ENCODE measurements at places on chromosomes 3 and 15.

- DNase-seq = no peak
Measured at GRCh38 chr15:75712668-75713337, at the start of gene CSPG4. CSPG4 (minus strand) TSS chr15:75712848; CDS start chr15:75712755, 93 bp downstream.

DNA sequence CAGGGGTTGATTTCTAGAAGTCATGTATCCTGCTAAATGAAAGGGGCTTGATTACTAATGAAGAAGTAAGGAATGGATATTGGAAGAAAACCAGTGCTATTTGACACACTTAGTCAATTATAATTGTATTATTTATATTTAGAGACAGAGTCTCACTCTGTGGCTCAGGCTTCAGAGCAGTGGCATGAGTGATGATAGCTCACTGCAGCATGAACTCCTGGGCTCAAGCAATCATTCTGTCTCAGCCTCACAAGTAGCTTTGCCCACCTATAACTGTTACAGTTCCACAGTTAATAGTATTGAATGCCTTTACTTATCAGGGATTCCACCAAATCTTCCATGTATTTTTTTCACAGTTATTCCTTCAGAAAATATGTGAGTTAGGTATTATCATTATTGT, 432.0 kb upstream of the TGFBR2 start:
- DNase-seq = no peak

DNA sequence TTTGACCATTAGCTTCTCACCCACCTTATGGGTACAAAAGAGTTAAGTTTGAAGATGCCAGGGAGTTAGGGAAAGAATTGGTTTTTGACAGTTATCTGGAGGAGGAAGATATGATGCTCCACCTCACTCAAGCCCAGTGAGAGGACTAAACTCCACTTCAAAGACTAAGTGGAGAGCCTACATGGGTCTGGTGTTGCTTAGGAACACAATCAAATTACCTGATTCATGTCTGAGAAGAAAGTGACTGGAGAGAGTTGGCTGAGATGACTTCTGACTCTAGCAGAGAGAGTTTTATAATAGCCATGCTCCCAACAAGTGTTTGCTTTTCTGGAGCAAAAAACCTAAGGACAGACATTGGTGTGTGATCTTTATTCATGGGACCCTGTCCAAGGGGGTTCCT, 43.3 kb downstream of the SUCNR1 start:
- no peak for DNase-seq

DNA sequence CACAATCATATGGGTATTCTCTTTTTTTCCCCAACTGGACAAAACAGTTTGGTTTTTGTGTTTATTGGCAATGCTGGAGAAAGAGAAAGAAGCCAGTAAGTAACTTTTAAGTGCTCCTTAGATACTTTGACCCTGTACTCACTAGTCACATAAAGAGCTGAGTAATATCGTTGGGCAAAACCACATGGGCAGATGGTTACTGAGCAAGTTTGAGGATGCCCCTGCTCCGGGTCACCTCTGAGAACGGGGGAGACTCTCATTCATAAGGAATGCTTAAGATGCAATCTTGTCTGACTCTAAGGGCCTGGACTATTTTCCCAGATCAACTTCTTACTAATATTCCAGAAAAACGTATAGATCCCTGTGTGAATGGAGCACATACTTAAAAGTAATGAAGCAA, 106.4 kb upstream of the SLC2A2 start:
- DNase-seq = no peak

- DNase-seq = no peak
Measured at GRCh38 chr3:125163739-125164601, 48.6 kb downstream of the SLC12A8 start.

DNA sequence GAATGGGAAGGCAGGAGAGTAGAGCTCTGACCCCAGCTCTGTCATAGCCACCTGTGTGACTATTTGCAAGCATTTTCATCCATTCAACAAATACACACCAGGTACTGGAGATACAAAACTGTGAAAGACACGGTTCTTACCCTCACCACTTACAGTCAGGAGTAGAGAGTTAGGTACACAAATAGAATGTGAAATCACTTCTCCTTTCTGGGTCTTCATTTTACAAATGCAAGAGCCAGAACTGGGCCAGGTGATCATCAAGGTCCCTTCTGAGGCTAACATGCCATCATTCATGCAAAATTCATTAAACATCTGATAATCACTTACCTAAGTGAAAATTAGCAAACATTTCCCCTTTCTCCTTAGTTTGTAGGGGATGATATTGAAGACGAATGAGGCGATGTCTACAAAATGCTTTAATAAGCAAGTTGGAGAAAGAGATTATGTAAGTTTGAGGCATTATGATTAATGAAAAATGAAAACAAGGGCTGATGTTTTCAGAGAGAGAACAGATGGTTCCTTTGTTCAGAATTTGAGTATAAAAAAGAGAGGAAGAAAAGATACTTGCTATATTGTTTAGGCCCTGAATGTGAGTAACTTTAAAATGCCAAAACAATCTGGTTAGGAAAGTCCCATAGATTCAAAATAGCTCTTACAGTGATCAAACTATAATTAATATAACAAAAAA, 88.6 kb downstream of the LPP start:
- no peak for DNase-seq

DNA sequence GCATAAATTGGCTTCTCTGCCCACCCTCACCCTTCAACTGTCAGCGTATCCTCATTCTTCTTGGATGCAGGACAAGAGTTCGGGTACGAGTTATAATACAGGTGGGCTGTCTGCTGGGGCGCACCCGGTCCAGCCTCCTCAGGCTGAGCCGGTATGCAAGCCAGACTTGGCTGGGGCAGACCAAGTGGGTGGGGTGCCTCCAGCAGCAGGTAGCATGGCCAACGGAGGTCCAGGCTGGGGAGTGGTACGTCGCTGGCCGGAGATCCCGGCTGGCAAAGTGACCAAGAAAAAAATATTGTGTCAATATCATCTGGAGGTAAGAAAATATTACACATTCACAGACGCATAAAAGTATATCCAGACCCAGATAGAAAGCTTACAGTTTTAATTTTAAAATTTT, 45.6 kb downstream of the GATM start:
- DNase-seq = no peak

DNA sequence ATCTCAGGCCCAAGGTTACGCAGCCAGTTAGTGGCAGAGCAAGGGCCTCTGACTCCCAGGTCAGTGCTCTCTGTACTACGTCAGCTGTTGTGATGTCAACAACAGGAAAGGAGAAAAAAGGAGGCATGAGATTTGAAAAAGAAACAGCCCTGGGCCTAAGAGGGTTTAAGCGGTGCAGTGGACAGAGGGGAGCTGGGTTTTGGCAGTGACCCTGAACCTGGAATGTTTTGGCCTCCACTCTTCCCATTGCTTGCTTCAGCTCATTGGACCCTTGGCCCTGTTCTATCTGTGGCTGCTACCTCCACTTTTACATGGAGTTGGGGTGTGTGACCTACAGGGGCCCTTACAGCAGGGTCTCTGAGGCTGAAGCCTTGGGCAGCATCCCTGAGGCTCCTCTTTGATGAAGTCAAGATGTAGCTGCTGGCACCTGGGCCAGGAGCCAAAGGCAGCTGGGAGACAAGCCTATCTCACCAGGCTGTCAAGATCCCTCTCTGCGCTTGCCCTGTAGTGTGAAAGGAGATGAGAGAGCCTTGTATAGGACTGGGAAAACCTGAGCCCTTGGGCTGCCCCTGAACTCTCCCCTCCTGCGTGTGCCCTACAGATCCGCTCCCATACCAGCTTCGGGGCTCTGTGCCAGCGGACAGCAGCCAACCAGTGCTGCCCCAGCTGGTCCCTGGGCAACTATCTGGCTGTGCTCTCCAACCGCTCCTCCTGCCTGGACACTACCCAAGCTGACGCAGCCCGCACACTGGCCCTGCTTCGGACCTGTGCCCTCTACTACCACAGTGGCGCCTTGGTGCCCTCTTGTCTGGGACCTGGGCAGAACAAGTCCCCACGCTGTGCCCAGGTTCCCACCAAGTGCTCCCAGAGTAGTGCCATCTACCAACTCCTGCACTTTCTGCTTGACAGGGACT, 8.7 kb downstream of the DISP2 start:
- DNase-seq = no peak
